ENCODE measurements at places on chromosomes 5 and 9. TPM values are rescaled to one million over a fixed set of nuclear protein-coding genes. Genes with fewer than 3 reads are reported as not detected.

The ADAMTS13 gene
- total RNA-seq = 4.0 TPM

The KCNT1 gene
- total RNA-seq = not detected

The NCS1 gene
- 57.9 TPM for total RNA-seq

The PCAT7 gene
- not detected for total RNA-seq

The NUTM2F gene
- total RNA-seq = not detected

The RASEF gene
- 0.39 TPM for total RNA-seq

The PDCD1LG2 gene
- total RNA-seq = 4.7 TPM

The EHMT1 gene
- total RNA-seq = 44.8 TPM

The SLC46A2 gene
- total RNA-seq = not detected

The IPO11 gene
- 17.8 TPM for total RNA-seq

The PITX1 gene
- 3.2 TPM for total RNA-seq

The GPX8 gene
- 119 TPM for total RNA-seq

The SLC27A4 gene
- 16.4 TPM for total RNA-seq

The PRR16 gene
- 12.0 TPM for total RNA-seq

The SAXO1 gene
- total RNA-seq = not detected

The FBN2 gene
- 95.8 TPM for total RNA-seq

The CCDC171 gene
- total RNA-seq = 1.0 TPM

The RANBP3L gene
- 0.13 TPM for total RNA-seq

The FGF10 gene
- total RNA-seq = 40.6 TPM

The CTXN3 gene
- total RNA-seq = not detected

The ADAMTS12 gene
- 82.2 TPM for total RNA-seq

The PTCH1 gene
- total RNA-seq = 10.6 TPM

The PCDHB13 gene
- 1.0 TPM for total RNA-seq

The DMRT3 gene
- not detected for total RNA-seq

The LHX3 gene
- not detected for total RNA-seq

The RASGEF1C gene
- total RNA-seq = not detected

The PIP5KL1 gene
- 3.7 TPM for total RNA-seq

The LPCAT1 gene
- 67.5 TPM for total RNA-seq

The RGS3 gene
- total RNA-seq = 23.7 TPM

The PCDHGA4 gene
- total RNA-seq = 6.0 TPM

The SLC6A18 gene
- total RNA-seq = not detected

The IRX2 gene
- total RNA-seq = 0.64 TPM

The CDKN2B gene
- 1.2 TPM for total RNA-seq

The ADAMTS16 gene
- 0.52 TPM for total RNA-seq

The TMEM232 gene
- 0.24 TPM for total RNA-seq

The WHRN gene
- total RNA-seq = 0.78 TPM

The SPINK1 gene
- total RNA-seq = 0.26 TPM

The PLEKHG4B gene
- total RNA-seq = 0.39 TPM

The SPATA31D3 gene
- not detected for total RNA-seq

The SLC36A3 gene
- not detected for total RNA-seq

The HAVCR2 gene
- 0.88 TPM for total RNA-seq
